ENCODE measurements at places on chromosomes 12 and 14. TPM values are rescaled to one million over a fixed set of nuclear protein-coding genes. Genes with fewer than 3 reads are reported as not detected.

Gene KLHL33
- not detected for total RNA-seq

Gene ALX1
- total RNA-seq, result not detected

Gene TPH2
- not detected for total RNA-seq

Gene KLRC2
- total RNA-seq, result not detected

Gene TTC9
- 0.95 TPM for total RNA-seq

Gene RNASE1
- total RNA-seq, result not detected

Gene PRH1
- 7.4 TPM for total RNA-seq

Gene DLK1
- not detected for total RNA-seq

Gene RASAL1
- total RNA-seq, result 0.07 TPM

Gene LRTM2
- total RNA-seq, result not detected

Gene TEX52
- not detected for total RNA-seq

Gene CCDC175
- total RNA-seq, result not detected

Gene PRH2
- not detected for total RNA-seq

Gene CKB
- 4.1 TPM for total RNA-seq

Gene P2RX7
- total RNA-seq, result 0.10 TPM

Gene PMEL
- 1.3 TPM for total RNA-seq

Gene KRT77
- 0.03 TPM for total RNA-seq

Gene MYO1H
- not detected for total RNA-seq

Gene MGAT4C
- not detected for total RNA-seq

Gene STXBP6
- total RNA-seq, result 0.25 TPM

Gene VPS33A
- total RNA-seq, result 15.4 TPM

Gene ERBB3
- 13.3 TPM for total RNA-seq

Gene ADAM21
- 0.44 TPM for total RNA-seq

Gene EML1
- 3.7 TPM for total RNA-seq

Gene PTCSC3
- not detected for total RNA-seq

Gene RERG
- total RNA-seq, result not detected

Gene EPYC
- total RNA-seq, result not detected

Gene PTPRQ
- not detected for total RNA-seq

Gene GYS2
- not detected for total RNA-seq

Gene NOVA1
- 0.03 TPM for total RNA-seq

Gene CLEC6A
- total RNA-seq, result not detected
